NCI-H345 (cell line): ENCODE measurements at places on chromosomes 12 and 14.
A peak's percentile ranks its signal among the peaks of the same experiment; 100 is the strongest.

GRCh38 chr14:101963052-101963451 lies 1.3 kb upstream of the DYNC1H1 start:
- DNase-seq: no peak

- DNase-seq: no peak
Measured at GRCh38 chr14:95432144-95433093, 84.0 kb downstream of the SYNE3 start.

DNA sequence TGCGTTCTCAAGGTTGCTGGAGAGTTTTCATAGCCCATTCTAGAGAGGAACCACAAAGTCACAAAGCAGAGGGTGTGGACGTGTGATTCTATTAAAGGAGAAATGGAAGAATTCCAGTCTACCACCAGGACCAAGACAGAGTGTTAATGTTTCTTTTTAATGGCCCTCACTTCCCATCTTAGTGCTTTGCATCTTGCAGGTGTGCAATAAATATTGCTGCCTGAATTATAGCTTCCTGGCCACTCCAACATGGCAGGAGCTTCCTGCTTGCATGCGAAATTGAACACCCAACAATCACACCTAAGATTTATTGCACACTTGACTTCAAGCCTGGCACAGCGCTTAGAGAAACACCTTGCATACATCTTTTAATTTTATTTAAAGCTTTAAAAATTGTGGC lies 22.4 kb upstream of the PPP1CC start:
- DNase-seq: no peak

DNA sequence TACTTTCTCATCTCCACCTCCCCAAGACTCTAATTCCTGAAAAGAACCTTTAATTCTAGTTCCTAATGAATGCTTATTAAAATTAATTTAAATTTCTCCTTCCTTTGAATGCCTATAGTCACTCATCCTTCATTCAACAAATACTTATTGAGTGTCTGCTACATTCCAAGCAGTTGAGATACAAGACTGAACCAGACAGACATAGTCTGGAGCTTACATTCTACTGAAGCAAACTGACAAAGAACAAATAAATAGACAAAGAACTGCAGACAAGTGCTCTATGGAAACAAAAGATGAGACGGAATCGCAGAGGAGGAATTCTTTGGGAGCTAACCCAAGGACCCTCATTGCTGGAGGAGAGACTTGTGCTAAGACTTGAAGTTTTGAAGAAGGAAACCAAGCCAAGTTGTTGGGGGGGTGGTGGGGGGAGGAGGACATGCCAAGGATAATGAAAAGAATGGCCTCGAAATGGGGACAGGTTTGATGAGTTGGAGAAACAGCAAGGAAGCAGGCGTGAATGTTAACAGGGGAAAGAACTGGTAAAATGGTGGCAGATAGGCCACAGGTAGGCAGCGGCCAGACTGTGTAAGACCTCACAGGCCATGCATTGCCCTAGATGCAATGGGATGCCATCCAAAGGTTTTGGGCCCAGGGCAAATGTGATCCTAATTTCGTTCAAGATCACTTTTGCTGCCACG lies 9.7 kb upstream of the TDG start:
- no peak for DNase-seq

GRCh38 chr14:80364274-80364673 lies 153.0 kb upstream of the DIO2 start:
- no peak for DNase-seq

- no peak for DNase-seq
Measured at GRCh38 chr14:72499746-72500145, 394.2 kb downstream of the DPF3 start.

DNA sequence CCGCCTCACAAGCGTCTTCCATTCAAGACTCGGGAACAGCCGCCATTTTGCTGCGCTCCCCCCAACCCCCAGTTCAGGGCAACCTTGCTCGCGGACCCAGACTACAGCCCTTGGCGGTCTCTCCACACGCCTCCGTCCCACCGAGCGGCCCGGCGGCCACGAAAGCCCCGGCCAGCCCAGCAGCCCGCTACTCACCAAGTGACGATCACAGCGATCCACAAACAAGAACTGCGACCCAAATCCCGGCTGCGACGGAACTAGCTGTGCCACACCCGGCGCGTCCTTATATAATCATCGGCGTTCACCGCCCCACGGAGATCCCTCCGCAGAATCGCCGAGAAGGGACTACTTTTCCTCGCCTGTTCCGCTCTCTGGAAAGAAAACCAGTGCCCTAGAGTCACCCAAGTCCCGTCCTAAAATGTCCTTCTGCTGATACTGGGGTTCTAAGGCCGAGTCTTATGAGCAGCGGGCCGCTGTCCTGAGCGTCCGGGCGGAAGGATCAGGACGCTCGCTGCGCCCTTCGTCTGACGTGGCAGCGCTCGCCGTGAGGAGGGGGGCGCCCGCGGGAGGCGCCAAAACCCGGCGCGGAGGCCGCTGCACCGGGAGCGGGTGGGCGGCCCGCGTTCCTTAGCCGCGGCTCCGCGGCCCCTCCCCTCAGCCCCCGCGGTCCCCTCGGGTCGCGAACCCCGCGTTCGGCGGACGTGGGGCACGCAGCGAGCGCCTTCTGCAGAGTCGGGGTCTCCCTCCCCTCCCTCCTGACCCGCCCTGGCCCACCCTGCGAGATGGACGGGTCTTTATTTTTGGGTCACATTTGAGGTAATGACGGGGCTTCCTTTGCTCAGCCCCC lies at the start of gene UBC:
Gene UBC, minus strand, starts transcription at position 259 of the 847 bp plus-strand sequence. CDS start 879 bp downstream, outside the sequence.
- DNase-seq: no peak

- DNase-seq: no peak
Measured at GRCh38 chr12:46523863-46524770, 151.5 kb upstream of the SLC38A2 start.

- DNase-seq: peak; percentile 78
Measured at GRCh38 chr12:57583008-57583831, 7.8 kb upstream of the PIP4K2C start.

- no peak for DNase-seq
Measured at GRCh38 chr14:31582836-31583452, 21.7 kb downstream of the NUBPL start.

DNA sequence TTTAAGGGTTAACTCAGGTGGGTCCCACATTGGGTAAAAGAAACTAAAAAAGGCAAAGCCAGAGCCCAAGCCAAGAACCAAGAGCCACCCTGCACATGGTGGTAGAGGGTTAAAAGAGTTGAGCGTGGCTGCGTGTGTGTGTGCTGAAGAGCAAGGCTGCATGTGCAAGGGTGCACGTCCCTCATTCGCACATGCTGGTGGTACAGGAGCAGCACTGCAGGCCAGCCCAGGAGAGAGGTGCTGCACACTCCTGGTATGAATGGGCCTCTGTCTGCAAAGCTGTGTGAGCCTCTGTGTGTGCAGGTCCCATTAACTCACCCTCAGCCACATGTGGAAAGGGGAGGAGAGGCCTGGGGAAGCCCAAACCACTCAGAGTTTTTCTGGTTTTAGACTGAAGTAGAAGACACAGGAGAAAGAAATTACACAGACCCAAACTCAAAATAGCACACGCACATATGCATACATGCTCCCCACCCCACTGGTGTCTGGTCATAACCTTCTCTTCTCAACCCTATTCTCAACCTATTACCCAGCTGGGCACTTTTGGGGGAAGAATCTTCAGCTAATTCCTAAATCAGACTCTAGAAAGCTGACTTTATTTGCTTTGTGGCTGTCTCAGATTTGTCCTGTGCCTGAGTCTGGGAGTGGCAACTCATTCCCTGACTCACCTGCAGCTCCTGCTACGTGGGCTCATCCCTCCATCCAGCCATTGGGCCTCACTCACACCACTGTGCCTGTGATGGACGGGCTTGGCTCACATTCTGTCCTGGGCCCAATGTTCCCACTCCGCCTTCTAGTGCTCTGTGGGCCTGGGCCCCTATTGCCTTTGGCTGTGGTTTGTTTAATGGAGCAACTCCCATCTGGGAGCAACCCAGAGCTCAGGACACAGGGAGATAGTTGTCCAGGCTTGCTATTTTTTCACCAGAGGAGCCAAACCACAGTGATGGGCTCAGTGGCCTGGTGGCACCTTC lies 30.8 kb upstream of the COL2A1 start:
- no peak for DNase-seq

- no peak for DNase-seq
Measured at GRCh38 chr12:69435644-69436043, 34.5 kb upstream of the FRS2 start.

GRCh38 chr12:97131220-97131981 lies 224.3 kb downstream of the NEDD1 start:
- peak; percentile 25 for DNase-seq

DNA sequence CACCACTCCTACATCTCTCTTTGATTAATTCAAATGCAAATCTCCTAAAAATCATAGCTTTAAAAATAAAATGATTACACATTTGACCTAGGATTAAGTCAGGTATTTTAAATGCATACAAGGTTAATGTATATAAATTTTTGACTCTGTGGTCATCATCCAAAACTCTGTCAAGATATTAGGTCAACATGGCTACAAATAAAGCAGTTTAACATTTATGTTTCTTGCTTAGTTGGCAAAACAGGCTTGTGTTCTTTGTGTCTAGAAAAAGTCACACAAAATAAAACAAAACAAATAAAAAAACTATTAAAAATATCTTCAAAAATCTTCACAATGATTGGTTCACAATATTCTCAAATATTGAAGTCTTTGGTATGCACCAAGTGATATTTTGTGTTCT lies 473.2 kb downstream of the LRFN5 start:
- DNase-seq: no peak

- no peak for DNase-seq
Measured at GRCh38 chr14:75254901-75255584, 23.6 kb upstream of the FOS start.

- no peak for DNase-seq
Measured at GRCh38 chr14:33979613-33980276, 28.9 kb upstream of the EGLN3 start.

- peak; percentile 46 for DNase-seq
Measured at GRCh38 chr12:162467-163307, 51.3 kb downstream of the SLC6A12 start.

DNA sequence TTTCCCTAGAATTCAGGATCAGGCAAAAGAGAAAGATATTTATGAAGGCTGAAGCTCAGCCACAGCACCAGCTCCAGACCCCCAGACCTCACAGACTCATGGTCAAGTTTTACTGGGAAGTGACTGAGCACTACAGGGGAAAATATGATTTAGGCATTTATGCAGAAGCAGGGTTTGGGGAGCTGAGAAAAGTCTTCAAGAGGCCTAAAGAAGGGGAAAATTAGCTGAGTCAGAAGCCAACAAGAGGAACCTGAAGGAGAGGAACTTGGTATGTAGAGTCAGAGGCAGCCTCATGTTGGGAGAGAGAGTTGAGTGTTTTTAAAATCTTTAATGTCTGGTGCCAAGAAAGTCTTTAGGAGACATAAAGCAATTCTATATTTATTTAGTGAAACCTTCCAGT lies 63.0 kb downstream of the FOS start:
- no peak for DNase-seq

- no peak for DNase-seq
Measured at GRCh38 chr14:91516663-91517388, 6.7 kb upstream of the PPP4R3A start.

- DNase-seq: no peak
Measured at GRCh38 chr12:13580206-13580605, 383.7 kb downstream of the EMP1 start.

- DNase-seq: no peak
Measured at GRCh38 chr12:96041181-96041580, 5.8 kb upstream of the LTA4H start.

DNA sequence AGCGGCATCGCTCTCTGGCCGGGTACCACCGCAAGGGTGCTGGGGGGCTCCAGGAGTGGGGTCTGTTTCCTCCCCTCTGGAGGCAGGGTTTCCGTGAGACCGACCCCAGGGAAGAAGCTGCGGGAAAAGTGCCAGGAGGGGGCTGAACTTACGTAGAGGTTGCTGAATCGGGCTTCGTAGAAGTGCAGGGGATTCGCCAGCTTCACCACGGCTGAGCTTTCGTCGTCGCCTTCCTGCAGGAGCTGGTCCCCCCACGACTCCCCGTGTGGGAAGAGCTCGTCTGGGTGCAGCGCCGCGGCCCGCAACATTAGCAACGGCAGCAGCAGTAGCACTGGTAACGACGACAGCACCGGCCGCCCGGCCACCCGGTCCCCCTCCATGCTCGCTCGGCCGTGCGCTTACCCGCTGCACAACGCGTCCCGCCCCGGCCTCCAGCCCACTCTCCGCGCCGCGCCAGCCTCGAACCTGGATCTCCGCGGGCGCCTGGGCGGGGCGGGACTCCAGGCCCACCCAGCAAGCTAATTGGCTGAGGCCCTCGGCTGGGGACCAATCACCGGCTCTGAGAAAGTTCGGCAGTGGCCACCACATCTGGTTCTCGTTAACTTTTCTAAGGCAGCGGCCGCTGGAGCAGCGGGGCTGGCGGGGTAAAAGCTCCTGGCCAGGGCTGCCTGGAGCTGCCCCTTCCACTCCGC lies at the start of gene NID2:
Gene NID2, minus strand, starts transcription at position 445 of the 692 bp plus-strand sequence. Its CDS starts 65 bp downstream, at position 380.
- peak; percentile 24 for DNase-seq

GRCh38 chr12:77968021-77968420 lies 137.3 kb downstream of the NAV3 start:
- DNase-seq: no peak
